Retina (tissue), 1 donor: ENCODE measurements at places on chromosomes 1 and 21.

GRCh38 chr1:6774381-6774780 lies 10.9 kb upstream of the CAMTA1 start:
- no peak for DNase-seq

DNA sequence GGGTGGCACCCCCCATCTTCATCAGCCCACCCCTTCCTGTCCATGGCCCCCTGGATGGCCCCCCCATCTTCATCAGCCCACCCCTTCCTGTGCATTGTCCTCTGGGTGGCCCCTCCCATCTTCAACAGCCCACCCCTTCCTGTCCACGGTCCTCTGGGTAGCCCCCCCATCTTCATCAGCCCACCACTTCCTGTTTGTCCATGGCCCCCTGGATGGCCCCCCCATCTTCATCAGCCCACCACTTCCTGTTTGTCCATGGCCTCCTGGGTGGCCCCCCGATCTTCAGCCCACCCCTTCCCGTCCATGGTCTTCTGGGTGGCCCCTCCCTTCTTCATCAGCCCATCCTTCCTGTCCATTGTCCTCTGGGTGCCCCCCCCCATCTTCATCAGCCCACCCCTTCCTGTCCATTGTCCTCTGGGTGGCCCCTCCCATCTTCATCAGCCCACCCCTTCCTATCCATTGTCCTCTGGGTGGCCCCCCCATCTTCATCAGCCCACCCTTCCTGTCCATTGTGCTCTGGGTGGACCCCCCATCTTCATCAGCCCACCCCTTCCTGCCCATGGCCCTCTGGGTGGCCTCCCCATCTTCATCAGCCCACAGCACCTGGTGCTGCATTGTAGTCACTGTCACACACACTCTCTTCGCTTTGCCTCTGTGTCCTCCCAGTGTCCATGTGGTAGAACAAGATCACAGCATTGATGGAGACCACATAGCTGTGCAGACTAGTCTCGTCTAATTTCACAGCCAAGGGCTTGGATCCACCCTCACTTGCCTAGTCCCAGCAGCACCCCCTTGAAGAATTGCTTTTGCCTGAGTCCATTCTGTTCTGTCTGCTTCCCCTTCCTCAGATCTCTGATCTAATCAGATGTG lies 95.9 kb downstream of the PCBP3 start:
- no peak for DNase-seq

GRCh38 chr21:46474382-46474781 lies 15.7 kb downstream of the DIP2A start:
- no peak for DNase-seq

DNA sequence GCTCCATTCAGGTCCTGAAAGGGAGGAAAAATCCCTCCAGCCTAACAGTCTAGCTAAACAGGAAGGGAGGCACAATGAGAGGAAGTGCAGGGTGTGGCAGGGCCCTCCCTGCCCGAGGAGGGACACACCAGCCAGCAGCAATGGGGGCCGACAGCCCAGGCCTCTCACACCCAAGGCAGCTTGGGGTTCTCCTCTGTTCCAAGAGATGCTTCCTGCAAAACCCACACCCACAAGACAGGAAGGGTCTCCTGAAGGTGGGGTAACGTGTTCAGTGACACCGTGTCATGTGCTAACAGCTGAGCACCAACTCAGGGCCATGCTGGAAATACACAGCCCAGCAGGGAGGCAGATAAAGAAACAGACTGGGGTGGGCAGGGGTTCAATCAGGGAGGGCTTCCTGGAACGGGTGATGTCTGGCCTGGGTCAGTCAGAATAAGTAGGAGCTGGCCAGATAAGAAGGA lies 10.2 kb downstream of the ECE1 start:
- no peak for DNase-seq

DNA sequence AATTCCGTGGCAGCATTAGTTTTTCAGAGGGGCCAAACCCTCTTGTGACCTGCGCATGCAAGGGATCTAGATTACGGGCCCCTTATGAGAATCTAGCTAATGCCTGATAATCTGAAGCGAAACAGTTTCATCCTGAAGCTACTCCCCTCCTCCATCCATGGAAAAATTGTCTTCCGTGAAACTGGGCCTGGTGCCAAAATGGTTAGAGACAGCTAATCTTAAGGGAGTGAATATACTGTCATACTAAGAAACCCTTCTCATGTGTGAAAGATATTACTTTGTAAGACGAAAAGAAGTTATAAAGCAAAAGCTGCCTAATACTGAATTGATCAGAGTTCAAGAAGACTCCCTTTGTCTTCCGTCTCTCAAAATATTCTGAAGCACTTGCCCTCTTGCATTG lies 166.3 kb downstream of the DUSP10 start:
- DNase-seq, result no peak

- no peak for DNase-seq
Observed at GRCh38 chr1:7842517-7842916, 10.3 kb downstream of the UTS2 start.

GRCh38 chr1:116306840-116307442 lies 66.1 kb upstream of the ATP1A1 start:
- DNase-seq, result no peak

GRCh38 chr21:25581582-25581981 lies 25.7 kb downstream of the MRPL39 start:
- DNase-seq, result no peak

DNA sequence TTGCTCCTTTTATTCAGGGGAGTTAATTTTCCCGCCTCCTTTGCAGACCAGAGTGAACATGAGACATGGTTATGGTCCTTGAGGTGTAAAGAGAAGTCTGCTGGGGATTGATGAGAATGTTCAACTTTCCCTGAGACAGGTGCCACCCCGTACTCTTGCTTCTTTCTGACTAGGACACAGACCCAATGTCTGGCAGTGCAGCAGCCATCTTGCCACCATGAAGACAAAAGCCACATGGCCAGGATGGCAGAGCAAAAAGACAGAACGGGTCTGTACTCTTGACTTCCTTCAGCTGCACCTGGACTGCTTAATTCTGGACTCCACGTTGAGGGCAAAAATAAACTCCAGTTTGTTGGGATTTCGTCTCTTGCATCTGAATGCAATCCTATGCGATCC lies 54.1 kb downstream of the KLHDC7A start:
- no peak for DNase-seq

DNA sequence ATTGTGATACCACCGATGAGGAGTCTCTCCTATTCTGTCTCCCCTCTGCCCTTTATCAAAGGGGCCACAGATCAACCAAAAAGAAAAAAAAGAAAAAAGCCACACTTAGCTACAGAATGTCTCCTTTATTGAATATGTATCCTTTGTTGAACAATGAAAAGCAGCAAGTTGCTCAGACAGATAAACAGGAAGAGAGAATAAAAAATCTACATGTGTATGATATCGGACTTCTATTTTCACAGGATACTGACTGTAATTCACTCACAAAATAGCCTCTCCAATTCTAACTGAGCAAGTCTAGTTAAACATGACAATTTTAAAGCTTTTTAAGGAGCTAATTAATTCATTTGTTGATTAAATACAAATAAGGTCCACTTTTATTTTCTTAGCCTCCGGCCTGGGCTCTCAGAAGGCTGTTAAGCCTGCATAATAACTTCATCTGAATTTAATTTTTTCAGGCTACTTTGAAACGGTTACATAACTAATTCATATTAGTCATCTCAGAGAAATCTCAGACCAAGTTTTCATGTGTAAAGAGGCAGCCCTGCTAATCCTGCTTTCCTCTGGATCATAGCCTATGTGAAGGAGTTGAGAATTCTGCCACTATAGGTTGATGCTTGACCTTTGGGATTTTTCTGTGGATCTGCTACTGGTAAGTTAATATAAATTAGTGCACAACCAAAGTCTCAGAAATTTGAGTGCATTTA lies 304.1 kb upstream of the NR5A2 start:
- DNase-seq, result no peak

DNA sequence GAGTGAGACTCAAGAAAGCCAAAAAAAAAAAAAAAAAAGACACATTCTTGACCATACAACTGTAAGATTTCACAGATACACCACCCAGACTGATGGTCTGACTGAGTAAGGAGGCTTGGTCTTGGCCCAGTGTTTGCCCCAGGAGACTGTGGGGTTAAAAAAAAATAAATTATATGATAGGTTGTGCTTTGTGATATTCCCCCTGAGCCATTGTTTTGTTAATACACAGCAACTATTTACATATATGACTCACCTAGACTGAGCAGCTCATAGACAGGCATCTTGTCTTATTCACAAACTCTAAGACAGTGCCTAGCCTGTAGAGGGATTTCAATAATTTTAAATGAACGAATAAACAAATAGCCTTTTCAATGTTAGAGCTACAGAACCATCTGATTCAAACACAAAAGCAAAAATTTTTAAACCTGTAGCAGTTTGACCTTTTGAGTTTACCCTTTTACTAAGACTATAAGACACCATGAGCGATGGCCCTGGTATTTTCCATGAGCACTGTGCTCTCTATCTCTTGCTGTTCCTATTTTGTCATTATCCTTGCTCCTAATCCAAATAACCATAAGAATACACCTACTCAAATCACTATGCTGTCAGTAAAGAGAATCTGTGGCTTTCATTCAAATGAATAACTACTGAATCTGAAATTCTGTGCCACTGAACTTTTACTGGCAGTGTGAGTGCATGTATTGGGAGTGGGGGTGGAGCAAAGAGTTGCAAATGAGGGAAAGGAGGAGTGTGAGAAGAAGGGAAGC lies 199.4 kb upstream of the PTBP2 start:
- DNase-seq, result no peak

DNA sequence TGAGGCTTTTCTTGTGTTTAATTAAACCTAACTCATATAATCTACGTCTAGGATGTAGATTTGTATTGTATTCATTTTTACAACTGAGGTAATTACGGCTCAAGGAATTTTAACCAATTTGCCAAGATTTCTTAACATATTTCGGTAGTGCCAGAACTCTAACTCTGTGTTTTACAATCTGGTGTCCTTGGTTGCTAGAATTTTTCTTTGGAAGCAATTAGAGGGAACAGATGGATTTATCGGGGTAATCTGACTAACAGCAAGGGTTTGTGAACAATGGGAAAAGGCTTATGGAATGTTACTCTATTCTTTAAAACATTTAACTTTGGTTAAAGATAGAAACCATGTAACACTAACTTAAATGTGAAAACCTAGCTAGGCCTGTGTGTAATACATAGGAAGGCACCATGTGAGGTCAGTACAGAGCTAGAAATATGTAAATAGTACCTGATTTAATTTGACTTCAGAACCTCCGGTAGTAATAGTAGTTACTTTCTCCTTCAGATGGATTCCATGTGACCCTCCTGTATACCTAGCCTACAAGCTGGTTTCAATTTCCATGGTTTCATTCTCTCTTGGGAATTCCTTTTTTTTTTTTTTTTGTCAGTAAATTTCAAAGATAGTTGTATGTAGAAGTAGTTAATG lies 1.2 kb downstream of the MTF2 start:
- DNase-seq, result peak; percentile 34

GRCh38 chr1:233725423-233725822 lies 111.5 kb downstream of the KCNK1 start:
- DNase-seq, result no peak

GRCh38 chr1:14875524-14876509 lies 277.3 kb downstream of the KAZN start:
- no peak for DNase-seq

DNA sequence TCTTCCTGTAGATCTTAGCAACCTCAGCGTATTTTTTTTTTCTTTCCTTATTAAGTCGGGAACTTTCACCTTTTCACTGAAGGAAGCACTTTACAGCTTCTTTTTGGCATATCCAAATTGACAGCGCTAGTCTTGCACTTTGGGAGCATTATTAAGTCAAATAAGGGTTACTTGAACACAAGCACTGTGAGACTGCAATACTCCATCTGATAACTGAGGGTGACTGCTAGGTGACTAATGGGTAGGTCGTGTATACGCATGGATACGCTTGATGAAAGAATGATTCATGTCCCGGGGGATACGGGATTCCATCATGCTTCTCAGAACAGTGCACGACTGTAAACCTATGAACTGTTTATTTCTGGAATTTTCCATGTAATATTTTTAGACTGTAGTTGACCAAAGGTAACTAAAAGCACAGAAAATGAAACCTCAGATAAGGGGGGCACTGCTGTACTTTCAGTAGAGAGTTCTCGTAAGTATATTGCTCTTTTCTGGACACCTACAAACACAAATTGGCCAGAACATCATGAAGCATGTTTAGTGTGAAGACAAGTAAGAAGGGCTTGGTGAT lies 364.7 kb downstream of the SMYD3 start:
- DNase-seq, result no peak

DNA sequence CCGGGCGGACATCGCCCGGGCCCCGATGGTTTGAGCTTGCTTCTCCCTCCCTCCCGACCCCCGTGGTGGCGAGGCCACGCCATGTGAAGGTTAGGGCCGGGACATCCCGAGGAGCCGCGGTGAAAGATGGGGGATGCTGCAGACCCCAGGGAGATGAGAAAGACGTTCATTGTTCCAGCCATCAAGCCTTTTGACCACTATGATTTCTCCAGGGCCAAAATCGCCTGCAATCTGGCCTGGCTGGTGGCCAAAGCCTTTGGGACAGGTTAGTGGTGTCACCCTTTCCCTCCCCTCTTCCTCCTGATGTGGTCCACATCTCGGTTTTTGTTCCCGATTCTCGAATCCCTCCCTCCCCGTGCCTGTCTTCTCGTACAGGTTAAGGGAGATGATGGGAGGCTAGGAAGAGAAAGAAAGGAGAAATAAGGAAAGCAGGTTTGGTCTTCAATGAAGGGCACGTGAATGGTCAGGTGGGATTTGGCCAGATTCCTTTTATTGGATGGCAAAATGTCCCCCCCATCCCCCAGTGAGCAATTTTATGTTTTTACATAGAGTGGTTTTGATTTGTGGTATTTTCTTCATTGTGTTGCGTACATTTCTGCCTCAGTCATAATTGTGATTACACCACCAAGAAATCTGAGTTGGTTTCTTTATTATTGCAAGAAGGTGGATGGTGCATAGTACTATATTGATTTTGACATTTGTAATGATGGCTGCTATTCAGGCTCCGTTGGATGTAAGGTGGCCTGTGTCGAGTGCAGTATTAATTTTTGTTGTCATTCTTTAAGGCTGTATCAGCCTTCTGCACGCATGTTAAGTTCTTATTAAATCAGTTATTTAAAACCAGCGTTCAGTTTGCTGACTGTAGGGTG lies 1.2 kb downstream of the CAMSAP2 start:
- DNase-seq, result peak; percentile 68

DNA sequence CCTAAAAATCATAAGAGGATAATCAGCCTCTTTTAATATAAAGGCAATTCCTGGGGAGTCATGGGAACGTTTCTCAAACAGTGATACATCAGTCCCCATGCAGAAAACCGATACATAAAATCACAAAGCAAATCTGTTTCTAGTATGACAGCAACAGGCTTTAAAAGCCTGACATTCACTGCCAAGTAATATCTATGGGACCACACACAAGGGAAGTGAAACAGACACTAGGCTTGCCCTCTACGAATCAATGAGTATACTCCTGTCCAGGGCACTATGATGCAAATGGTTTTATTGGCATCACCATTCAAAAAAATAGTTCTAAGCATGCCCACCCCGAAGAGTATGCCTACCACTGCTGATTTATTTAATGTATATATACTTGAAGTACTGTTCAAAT lies 54.4 kb downstream of the TIAM1 start:
- no peak for DNase-seq
